GF-D8 (cell line): ENCODE measurements at places on chromosomes 4 and X.

DNA sequence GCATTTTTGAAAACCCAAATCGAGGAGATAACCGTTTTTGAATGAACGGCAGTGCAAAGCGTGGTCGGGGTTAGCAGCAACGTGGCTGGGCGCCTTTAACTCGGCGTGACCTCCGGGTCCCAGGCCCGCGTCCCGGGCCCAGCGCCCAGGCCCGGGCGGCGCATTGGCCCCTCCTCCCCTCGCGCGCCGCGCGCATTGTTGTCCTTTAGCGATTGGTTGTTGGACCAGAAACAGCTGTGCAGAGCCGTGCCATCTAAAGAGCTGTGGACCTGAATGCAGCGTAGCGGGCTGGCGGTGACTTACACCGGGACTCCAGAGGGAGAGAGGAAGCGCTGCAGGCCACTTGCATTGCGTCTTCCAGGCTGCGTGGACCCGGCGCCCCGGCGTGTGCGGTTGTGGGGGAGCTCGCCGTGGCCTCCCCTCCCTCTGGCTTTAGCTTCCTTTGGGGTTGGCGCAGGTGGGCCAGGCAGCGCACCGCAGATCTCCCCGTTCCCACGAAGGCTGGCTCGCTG, at the start of gene STOX2:
STOX2 (plus strand) TSS at position 227 of the 512 bp plus-strand sequence. CDS start 1,484 bp downstream, outside the sequence.
- DNase-seq = no peak

DNA sequence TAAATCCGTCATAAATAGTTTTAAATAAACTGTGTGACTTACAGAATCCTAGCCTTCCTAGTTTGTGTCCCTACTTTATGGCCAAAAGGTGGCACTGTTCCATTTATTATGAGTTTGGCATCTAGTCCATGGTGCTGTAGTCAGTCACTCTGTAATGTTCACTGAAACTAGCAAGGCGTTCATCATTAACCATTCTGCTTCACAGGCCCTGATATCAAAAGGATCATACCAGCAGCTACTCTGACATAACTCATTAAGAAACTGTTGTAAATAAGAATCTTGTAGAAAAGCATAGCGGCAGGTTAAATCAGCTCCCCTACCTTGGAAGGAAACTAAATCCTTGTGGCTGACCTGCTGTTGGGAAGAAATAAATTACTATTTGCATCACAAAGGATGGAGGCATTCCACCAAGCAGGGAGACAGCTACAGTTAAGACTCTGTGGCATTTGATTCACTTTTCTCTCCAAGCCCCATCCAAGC, 919.6 kb upstream of the DIAPH2 start:
- no peak for DNase-seq

GRCh38 chr4:170134821-170135220, 45.1 kb upstream of the AADAT start:
- no peak for DNase-seq

DNA sequence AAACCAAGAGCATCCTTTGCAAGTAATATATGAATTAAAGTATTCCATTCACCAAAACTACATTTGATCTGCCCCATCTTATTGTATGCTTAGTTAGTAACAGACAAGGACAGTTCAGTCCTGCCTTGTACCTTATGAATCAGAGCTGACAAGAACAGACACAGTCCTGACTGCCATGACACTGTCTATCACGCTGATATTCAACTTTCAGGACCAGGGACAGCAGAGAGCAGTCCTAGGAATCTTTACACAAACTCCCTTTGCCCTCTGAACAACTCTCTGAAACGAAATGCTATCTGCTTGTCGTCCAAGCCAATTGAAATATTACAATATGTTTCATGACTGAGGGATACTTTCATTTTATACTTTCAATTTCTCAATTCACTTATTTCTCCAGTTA, 268.6 kb upstream of the VCX start:
- no peak for DNase-seq

DNA sequence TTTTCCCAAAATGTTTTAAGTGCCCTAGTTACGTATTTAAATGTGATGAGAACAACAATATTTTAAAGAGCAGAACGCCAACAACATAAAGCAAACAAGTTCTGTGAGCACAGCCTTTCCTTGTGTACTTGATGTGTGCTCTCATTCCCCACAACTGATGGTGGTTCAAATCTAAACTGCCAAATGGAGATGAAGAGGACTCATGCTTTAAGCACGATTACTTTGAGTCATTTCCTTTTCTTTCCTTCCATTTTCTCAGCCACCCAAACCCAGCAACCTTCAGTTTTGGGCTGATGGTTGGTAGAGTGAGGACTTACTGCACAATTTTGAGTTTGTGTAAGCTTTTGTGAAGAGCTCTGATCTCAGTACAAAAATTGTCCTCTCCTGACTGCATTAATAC, 1.7 kb downstream of the NSD2 start:
- DNase-seq = no peak

DNA sequence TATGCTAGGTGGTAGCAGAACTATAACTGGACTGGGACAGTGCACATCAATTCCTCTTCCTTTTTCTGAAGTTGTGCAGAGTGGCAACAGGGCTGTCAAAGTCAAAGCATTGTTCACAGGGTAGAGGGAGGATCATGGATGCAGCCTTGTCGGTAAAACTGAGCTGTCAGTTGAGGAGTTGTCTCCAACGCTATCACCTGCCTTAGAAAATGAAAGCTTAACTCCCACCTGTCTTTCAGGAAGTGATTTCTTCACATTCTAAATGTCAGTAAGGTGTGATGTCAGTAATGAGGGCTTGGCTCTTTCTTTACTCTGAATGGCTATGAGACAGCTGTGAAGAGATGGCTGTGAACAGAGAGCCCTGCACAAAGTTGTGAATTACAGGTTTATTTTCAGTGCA, 66.4 kb upstream of the BANK1 start:
- DNase-seq = no peak

DNA sequence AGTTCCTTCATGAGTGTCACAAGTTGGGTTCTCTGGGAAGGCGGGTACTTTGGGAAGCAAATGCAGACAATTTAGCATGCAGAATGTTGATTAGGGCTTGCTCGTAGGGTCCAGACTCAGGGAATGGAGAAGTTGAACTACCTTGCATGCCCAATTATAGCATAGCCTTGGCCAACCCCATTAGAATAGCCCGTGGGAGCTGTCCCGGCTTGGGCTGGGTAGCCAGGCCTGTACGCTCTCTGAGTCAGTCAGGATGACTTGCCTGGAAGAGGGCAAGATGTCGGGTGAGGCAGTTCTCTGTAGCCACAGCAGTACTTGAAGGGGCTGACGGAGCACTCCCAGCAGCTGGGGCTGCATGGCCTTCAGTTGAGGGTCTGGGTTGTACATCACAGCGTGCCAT, 19.5 kb downstream of the KIAA0232 start:
- DNase-seq = no peak

DNA sequence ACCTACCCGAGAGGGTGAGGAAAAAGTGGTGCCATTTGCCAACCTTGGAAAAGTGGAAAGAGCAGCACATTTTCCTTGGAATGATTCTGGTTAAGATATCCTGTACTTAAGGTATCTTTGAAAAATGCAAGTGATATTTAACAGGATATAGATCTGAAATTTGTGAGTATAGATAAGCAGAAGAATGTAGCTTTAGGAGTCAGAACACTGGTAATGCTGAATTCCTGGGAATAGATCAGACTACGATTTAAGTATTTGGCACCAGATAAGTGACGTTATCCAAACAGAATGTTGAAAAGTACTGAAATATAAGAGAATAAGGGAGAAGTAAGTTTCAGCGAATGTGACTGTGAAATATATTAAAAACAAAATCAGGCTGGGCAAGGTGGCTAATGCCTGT, 210.1 kb downstream of the PCDH7 start:
- no peak for DNase-seq

DNA sequence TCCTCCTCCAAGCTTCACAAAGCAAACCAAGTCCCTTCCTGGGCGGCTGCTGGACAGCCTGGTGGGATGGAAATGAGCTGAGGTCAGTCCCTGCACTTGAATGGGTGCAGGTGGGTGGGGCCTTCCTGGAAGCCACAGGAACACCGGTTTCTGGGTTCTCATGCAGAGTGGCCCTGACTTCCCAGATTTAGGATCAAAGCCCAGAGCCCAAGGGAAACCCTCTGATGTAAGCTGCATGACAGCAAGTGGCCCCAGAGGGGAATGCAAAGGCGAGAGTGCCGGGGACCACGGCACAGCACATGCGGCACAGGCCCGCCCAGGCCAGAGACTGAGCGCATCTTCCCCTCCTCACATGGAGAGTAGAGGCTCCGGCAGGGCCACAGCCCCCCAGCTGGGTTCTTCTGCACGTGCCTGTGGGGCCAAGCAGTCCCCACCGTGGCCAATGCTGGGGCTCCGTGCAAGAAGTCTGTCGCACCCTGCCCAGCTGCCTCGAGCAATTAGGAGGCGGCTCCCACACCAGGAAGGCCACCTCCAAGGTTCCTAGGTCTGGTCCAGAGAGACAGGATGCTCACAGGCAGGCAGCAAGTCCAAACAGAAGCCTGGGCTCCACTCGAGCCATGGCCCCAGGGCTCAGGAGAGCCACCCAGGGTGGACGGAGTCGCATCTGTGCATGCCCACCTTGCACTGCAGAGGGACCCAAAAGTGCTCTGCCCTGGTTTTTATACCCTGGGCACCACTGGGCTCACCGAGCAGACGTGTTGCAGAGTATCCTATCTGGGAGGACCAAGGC, 83.0 kb downstream of the HTRA3 start:
- DNase-seq = no peak

GRCh38 chr4:152246659-152247058, 289.2 kb downstream of the FBXW7 start:
- DNase-seq = no peak

GRCh38 chr4:17497890-17498523, 13.9 kb downstream of the QDPR start:
- DNase-seq = no peak

GRCh38 chr4:75995727-75996126, 5.0 kb upstream of the SDAD1 start:
- no peak for DNase-seq

- no peak for DNase-seq
Measured at GRCh38 chr4:137226900-137227299, 305.4 kb downstream of the PCDH18 start.

DNA sequence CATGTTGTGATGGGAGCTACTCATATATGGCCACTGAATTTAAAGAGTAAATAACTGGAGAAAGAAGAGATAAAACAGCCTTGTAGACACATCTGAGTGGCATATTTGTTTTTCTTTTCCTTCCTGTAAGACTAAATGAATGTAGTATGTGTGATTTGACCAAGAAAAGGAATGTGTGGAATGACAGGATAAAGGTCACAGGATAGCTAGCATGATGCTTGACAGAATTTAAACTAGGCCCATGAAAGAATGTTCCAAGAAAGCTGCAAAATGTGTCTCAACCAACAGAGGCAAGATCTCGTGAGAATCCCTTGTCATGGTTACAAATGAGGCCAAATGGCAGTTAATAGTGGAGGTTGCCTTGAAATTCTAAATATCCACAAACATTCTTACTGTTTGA, 137.0 kb downstream of the KCNIP4 start:
- DNase-seq = no peak

DNA sequence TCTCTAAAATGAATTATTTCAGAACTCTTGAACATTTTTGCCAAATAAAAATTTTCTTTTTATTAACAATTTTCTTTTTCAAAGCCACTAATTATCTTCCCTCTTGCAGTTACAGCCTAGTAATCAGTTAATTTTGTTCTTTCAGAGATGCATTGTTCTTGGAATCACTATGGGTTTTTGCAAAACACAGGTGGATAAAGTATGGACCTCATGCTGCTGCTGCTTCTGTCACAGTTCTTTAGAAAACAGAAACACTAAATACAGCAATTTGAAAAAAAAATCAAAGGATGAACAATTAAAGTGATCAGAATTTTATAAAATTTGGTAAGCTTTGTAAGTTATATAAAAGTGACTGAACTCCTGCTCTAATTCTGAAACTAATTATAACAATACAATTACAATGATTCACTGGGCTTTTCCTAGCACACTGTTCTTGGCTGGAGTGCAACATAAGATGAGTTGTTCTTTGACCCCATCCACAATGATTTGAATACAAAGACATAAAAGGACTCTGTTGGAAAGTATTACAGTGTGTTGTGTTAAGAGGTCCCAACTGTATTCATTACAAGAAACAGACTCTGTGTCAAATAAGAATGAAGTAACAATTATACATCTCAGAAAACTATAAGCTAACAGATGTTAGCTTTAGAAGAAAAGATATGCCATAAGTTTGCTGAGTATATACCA, 59.4 kb upstream of the GK2 start:
- DNase-seq = no peak

DNA sequence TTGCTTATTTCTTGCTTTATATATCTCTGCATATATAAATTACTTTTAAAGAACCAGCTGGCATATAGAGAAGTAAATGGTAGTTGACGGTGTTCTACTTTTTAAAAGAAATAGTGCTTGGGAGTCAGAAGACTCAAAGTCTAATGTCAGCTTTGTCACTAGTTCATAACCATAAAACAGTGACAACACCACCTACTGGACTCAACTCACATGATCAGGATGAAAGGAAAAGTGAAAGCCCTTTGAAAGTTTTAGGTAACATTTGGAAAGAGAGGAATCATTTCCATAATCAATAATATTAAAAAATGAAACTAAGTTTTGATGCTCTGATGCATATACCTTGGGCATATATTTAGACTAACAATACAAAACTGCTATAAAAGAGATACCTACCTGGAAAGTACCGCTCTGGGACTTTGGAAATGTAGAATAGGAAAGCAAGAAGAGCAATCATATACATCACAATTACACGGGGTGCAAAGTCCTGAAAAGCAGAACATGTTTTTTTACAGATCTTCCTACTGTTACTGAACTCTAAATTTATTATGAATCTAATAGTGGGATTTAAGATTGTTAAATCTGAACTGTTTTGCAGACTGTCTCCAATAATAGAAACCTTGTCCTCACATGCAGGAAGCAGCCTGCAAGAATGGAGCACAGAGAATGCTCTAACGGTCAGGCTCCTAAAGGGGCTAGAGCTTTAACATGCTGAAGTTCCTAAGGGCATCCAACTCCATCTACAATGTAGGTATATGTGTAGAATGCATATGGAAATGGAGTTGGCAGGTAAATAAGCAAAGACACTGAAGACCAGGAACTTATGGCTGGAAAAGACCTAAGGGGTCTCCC, 15.6 kb downstream of the PAQR3 start:
- no peak for DNase-seq

- DNase-seq = no peak
Measured at GRCh38 chr4:41323179-41323578, 66.5 kb downstream of the UCHL1 start.

DNA sequence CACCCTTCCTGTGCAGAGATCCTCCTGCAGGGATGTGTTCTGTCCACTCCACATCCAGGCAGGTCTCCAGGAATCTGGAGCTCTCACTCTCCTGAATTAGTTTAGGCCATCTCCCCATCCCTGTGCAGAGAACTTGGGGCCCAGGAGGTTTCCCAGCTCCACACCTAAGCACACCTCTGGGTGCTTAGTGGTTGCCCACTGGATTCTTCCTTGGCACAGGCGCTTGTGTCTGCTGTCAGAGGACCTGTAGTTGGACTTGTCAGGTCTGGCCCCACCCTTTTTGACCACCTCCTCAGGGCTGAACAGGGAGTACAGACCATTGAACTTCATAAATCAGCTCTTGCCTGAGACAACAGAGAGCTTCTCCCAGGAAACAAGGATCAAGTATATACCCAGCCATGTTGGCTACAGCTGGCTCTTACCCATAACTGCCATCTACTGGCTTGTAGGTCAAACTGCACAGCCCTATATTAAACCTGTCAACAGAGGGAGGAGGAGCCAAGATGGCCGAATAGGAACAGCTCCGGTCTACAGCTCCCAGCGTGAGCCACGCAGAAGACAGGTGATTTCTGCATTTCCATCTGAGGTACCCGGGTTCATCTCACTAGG, 275.5 kb downstream of the PPARGC1A start:
- DNase-seq = peak; percentile 14

- no peak for DNase-seq
Measured at GRCh38 chr4:180418819-180419531, 1824.2 kb upstream of the TENM3 start.
